ENCODE measurements at places on chromosomes 3 and 15.

- no peak for DNase-seq
These were observed 86.2 kb downstream of the EPHA6 start for GRCh38 chr3:96900566-96900965.

DNA sequence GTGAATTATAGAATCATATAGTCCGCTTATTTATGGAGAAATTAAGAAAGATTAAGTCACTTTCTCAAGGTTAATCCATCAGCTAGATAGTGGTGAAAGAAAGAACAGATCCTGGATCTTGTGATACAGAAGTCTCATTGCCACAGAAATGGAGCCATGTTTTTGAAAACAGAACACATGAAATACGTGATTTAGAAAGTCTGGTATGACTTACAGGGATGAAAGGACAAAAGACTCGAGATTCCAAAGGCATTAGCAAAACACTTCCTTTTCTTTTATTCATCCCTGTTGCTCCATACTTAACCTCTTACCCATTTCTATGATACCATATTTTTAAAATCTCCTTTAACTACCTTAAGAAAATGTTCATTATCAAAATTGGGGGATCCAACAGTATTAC lies 40.0 kb upstream of the TEX9 start:
- DNase-seq: no peak

- no peak for DNase-seq
These were observed 68.1 kb downstream of the TM4SF4 start for GRCh38 chr3:149542375-149543312.

- no peak for DNase-seq
These were observed 53.9 kb downstream of the TRIM69 start for GRCh38 chr15:44790215-44790614.

DNA sequence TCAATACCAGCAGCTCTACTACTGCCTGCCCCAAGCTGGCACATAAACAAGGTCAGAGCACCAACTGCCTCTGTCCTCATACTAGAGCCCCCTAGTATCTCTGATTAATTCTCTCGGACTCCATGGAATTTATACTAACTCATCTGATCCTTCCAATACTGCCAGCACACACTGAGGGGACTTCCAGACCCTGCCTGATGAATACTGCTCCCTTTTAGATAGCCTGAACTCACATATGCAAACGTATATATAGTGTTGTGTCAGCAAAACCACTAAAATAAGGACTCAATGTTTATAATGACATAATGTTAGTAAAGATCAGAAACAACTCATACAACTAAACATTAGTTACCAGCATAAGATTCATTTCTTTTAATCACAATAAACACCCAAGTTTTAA lies 25.0 kb downstream of the CEP70 start:
- DNase-seq: no peak

Data from breast epithelium (tissue), 4 donors.